ENCODE measurements at places on chromosomes 16 and 17.

GRCh38 chr17:4475001-4475400, 23.7 kb upstream of the SPNS2 start:
- DNase-seq = no peak

- no peak for DNase-seq
These were observed 20.4 kb upstream of the CYTH1 start for GRCh38 chr17:78802459-78802858.

DNA sequence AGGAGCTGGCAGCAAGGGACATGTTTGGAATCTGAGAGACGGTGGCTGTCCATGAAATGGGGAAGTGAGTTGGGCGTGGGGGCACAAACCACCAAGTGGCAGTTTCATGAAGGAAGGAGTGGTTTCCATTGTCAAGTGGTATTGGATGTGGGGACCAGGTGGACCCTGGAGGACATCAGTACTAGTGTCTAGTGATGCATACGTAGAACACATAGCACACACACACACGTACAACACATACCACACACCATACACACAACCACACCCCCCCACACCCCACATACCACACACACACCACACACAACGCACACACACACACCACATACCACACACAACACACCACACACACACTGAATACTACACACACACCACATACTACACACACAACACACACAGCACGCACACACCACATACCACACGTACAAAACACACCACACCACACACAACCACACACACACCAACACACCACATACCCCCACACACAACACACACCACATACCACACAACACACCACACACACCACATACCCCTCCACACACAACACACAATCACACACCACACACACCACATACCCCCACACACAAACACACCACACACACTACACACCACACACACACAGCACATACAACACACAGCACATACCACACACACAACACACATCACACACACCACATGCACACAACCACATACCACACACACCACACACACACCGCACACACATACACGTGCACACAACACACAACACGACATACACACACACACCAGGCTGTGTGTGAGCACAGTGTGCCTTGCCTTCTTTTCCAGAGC, 41.1 kb upstream of the GSE1 start:
- DNase-seq = no peak

DNA sequence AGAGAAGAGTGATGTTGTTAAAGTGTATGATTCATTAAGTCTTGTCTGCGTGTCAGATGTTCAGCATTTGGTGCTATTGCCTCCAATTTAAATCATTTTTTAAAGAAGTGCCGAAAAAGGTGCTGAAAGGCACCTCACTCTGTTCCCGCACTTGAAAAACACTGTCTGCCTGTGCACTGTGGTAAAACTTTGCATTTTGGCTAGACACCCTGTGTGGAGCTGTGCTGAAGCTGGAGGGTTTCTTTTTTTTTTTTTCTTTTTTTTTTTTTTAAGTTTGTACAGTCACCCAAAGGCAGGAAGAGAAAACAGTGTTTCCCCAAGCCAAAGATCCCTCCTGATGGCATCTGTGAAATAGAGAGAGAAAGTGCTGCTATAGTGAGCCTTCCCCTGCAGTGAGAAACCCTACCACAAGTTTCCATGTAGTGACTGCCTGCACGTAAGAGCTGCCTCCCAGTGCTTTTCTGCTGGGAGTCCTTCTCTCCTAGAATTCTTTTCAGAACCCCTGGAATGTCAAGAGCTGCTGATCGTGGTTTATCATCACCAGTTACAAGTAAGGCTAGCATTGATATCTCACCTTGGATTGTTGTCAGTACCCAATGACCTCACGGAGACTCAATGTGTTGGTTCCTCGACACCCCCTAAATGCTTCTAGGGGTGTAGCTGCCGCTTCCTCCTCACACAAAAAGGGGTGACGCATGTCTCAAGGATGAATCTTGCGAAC, 116.0 kb upstream of the SOX9 start:
- no peak for DNase-seq

DNA sequence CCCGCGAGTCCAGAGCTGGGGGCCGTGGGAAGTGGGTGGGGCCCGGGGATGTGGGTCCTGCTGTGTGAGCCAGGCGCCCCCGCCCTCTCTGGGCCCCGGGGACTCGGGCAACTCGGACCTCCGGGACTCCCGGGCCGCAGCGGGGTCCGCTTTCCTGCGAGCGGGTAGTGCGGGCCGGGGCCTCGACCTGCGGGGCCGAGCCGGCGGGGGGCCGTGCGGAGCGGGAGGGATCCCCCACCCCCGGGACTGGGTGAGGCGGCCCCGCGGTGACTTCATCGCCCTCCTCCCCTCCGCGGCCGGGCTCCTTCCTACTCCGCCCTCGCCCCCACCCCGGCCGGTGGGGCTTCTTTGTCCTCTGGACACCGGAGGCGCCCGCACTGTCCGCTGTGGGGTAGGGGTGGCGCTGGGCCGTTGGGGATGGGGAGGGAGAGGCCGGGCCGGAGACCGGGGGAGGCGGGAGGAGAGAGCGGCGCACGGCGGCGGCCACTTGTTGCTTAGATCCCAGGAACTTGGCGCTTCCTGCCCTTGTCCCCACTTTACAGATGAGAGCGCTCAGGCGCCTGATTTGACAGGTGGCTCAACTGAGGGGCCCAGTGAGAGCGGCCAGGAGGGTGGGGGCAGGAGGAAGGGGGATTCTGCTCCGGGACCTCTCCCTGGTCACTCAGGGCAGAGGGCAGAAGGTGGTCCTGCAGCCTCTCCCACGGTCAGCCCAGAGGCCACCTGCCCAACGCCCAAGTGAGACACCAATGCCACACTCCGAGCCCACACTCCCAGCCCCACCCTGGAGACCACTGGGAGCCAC, 874 bp downstream of the CMTM3 start:
- peak; percentile 29 for DNase-seq

DNA sequence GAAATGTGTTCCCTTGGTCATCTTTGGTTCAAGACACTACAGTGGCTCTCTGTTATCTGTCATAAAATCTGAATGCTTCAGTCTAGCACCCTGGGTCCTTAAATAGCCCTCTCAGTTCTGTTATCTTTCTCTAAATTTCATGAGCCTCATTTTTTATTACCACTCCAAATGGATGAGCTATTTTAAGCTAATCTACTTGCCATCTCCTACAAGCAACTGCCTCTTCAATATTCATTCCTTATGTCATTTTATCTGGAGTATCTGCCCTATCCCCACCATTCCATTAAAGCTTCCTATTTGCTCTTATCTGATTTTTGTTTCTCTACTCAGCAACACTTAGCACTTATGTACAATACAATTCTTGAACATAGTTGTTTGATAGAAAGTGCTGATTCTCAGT, 28.0 kb upstream of the EVI2A start:
- DNase-seq = no peak

DNA sequence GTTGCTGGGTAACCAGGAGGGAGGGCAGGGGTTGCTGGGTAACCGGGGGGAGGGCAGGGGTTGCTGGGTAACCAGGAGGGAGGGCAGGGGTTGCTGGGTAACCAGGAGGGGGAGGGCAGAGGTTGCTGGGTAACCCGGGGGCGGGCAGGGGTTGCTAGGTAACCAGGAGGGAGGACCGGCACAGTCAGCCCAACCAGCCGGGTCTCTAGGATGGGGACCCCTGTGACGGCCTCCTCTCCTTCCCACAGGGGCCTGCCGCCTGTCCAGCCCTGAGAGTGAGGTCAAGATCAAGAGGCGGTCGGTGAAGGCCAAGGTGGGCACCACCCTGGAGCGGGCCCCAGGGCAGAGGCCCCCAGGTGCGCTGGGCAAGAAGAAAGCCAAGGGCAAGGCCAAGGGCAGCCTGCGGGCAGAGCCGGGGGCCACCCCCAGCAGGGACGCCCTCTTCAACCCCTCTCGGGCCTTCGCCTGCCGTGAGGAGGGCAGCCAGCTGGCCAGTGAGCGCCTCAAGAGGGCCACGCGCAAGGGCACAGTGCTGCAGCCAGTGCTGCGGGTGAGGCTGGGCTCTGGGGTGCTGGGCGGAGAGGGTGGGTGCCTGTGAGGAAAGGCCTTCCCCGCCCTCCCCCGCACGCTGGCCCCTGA, 54.6 kb downstream of the ACTG1 start:
- no peak for DNase-seq

GRCh38 chr17:1518410-1518809, 2.0 kb upstream of the INPP5K start:
- no peak for DNase-seq

GRCh38 chr17:59417452-59417851, 86.0 kb downstream of the YPEL2 start:
- no peak for DNase-seq

GRCh38 chr16:56836410-56837230, 28.4 kb upstream of the SLC12A3 start:
- DNase-seq = no peak

DNA sequence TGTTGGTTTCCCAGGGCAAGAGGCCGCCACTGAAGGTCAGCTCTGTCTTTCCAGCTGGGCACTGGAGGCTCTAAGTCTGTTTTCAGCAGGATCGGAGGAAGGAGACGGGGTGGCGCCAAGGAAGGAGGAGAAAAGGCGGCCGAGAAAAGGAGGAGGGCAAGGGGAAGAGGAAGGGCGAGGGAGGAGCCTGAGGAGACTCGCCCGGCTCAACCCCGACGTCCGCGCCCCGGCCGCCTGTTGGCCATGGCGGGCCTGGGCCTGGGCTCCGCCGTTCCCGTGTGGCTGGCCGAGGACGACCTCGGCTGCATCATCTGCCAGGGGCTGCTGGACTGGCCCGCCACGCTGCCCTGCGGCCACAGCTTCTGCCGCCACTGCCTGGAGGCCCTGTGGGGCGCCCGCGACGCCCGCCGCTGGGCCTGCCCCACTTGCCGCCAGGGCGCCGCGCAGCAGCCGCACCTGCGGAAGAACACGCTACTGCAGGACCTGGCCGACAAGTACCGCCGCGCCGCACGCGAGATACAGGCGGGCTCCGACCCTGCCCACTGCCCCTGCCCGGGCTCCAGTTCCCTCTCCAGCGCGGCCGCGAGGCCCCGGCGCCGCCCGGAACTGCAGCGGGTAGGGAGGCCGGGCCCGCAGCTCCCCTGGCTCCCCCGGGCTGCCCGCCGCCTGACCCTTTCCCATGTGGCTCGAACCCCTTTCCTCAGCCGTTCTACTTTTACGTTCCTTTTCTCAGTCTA, at the start of gene RNF135:
RNF135 (plus strand) TSS at position 209 of the 737 bp plus-strand sequence; CDS start at position 244, 35 bp downstream.
- DNase-seq = peak; percentile 54
